A172 (cell line): ENCODE measurements at places on chromosomes 1 and 21. TPM values are rescaled to one million over a fixed set of nuclear protein-coding genes. Genes with fewer than 3 reads are reported as not detected.

Gene SMIM1
- not detected in 2 replicates for total RNA-seq

Gene NENF
- 113 and 131 TPM in 2 replicates for total RNA-seq

GRCh38 chr1:58768971-58769808 is 14.7 kb downstream of the JUN start:
- DNase-seq: peak; percentile 57

DNA sequence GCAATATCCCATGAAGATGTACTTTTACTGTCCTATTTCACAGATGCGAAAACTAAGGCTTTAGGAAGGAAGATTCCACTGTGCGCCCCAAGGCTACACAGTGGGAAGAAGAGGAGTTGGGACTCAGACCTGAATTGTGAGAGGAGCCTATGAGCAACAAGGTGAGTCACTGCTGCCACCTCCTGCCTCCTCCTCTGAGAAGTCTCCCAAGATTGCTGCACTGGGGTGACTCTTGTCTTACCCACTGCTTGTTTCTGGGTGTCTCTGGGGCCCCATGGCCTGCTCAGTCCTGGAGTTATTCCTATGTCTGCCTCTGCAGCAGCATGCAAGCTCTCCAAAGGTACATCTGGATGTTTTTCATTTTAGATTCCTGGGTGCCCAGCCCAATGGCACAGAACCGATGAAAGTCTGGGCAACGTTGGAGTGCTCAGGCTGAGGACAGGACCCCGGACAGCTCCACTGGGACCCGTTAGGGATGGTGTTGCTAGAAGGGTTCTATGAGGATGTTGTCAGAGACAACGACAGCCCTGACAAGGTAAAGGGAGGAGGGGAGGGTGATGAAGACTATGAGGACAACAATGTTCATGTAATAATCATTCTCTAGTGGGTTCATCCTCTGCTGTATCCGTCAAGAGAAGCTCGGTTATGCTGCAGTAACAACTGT is 11.0 kb upstream of the C1QA start:
- DNase-seq: no peak

DNA sequence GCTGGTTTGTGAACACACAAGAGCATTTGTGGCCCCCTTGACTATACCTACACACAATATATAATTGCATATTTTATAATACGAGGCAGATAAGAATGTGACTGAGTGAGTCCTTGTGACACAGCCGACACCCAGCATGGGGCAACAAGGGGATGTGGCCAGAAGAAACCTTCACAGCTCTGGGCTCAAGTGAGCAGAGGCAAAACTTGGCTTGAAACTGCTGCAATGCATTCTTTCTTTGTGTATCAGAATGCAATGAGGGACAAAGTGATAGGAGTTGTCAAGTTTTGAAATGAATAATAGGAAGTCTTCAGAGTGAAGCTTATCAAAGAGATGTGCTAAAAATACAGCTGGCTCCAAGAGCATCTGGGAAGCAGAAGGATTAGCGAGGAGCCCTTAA is 124.0 kb upstream of the C8B start:
- DNase-seq: no peak

GRCh38 chr1:58572690-58573089 is 4.4 kb downstream of the TACSTD2 start:
- DNase-seq: no peak

- DNase-seq: no peak
Observed at GRCh38 chr1:244968471-244968871, 104.1 kb upstream of the HNRNPU start.

- DNase-seq: no peak
Observed at GRCh38 chr1:207793327-207793726, 41.5 kb downstream of the CD46 start.
